ENCODE measurements at places on chromosomes 3 and 15.

DNA sequence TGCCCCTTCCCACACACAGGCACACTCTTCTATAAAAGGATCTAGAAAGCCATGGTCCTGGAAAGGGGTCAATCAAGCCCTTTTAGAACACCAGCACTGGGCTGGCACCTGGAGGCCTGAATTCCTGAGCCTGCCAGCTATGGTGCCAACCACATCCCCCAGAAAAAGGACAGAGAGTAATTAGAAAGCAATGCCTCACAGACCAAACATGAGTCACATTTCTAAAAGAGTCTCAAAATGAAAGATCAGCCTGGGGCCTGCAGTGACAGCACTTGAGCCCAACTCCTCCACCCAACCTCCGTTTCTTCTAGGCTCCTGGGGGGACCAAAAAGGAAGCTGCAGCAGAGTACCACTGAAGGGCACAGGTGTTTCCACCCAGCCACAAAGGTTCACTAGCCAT lies 14.1 kb downstream of the MYLK start:
- H3K4me1 ChIP-seq: no peaks in the 10 kb centered on the region
- no peak overlapping the region for H3K4me3 ChIP-seq
- H3K27me3 ChIP-seq: peaks cover 15% of the 10 kb centered on the region
- H3K36me3 ChIP-seq: no peaks in the 10 kb centered on the region
- DNase-seq: peak; percentile 45

- peaks cover 14% of the 10 kb centered on the region for H3K4me1 ChIP-seq
- peak overlapping the region; percentile 20 for H3K27ac ChIP-seq
- no peak overlapping the region for H3K4me3 ChIP-seq
- peak; percentile 56 for DNase-seq
- H3K27me3 ChIP-seq: no peaks in the 10 kb centered on the region
Observed at GRCh38 chr3:112405845-112406244, 72.9 kb downstream of the CD200 start.

- no peak for DNase-seq
- H3K4me1 ChIP-seq: peaks cover 12% of the 10 kb centered on the region
- no peak overlapping the region for H3K4me3 ChIP-seq
- H3K36me3 ChIP-seq: no peaks in the 10 kb centered on the region
- H3K27ac ChIP-seq: no peak overlapping the region
- H3K27me3 ChIP-seq: no peaks in the 10 kb centered on the region
Observed at GRCh38 chr15:88543065-88543776, 3.3 kb downstream of the DET1 start.

GRCh38 chr3:41369838-41370237 lies 170.5 kb downstream of the CTNNB1 start:
- DNase-seq: no peak
- H3K27ac ChIP-seq: no peak overlapping the region
- no peaks in the 10 kb centered on the region for H3K4me1 ChIP-seq
- H3K27me3 ChIP-seq: no peaks in the 10 kb centered on the region
- H3K4me3 ChIP-seq: no peak overlapping the region
- no peaks in the 10 kb centered on the region for H3K36me3 ChIP-seq

GRCh38 chr3:21791356-21791755 lies 40.3 kb upstream of the ZNF385D start:
- no peak for DNase-seq
- no peak overlapping the region for H3K27ac ChIP-seq
- H3K27me3 ChIP-seq: no peaks in the 10 kb centered on the region
- H3K4me1 ChIP-seq: no peaks in the 10 kb centered on the region
- H3K4me3 ChIP-seq: no peak overlapping the region

DNA sequence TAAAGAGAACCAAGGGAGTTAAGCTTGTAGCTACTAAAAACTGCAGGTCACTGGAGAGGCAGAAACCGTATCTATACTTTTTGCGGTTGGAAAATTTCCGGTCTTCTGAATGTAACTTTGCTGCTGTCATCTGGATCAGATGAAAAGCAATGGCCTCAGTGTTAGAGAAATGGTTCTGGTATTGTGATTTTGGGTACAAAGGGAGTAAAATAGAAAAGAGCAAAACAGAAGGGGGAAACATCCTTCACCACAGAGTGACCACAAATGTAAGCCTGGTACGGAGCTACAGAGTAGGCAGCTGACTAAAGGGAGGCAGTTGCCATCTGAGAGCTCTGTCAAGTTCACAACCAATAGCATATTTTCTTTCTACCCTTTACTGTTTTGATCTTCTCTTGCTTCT lies 5.6 kb downstream of the CD96 start:
- H3K27ac ChIP-seq: no peak overlapping the region
- no peak overlapping the region for H3K4me3 ChIP-seq
- peak; percentile 87 for DNase-seq

- no peaks in the 10 kb centered on the region for H3K4me1 ChIP-seq
- peaks cover 21% of the 10 kb centered on the region for H3K27me3 ChIP-seq
- H3K27ac ChIP-seq: no peak overlapping the region
- H3K4me3 ChIP-seq: no peak overlapping the region
- no peaks in the 10 kb centered on the region for H3K36me3 ChIP-seq
- DNase-seq: no peak
Observed at GRCh38 chr3:36803091-36803791, 38.9 kb upstream of the DCLK3 start.

GRCh38 chr3:192802957-192803899 lies 75.9 kb upstream of the FGF12 start:
- no peaks in the 10 kb centered on the region for H3K27me3 ChIP-seq
- H3K27ac ChIP-seq: no peak overlapping the region
- no peak overlapping the region for H3K4me3 ChIP-seq
- H3K36me3 ChIP-seq: peaks cover 6% of the 10 kb centered on the region
- no peak for DNase-seq

DNA sequence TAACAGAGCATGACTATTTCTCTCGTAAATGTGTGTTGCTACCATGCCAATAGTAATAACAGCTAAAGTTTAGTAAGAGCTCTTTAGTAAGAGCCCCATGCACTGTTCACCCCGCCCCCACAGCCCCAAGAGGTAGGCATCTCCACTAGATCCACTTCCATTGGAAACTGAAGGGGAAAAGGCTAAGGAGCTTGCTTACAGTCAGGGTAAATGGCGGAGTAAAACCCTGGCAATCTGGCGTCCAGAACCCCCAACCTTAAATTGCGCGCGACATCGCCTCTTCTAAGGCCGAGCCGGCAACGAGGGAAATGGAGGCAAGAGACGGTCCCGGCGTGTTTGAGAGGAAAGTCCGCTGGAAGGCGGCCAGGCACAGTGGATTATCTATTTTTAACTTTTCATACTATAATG lies 654 bp upstream of the C3orf38 start:
- peak overlapping the region; percentile 96 for H3K4me3 ChIP-seq
- peak overlapping the region; percentile 99 for H3K27ac ChIP-seq
- H3K4me1 ChIP-seq: peaks cover 36% of the 10 kb centered on the region
- H3K27me3 ChIP-seq: no peaks in the 10 kb centered on the region

- no peak for DNase-seq
- H3K27me3 ChIP-seq: no peaks in the 10 kb centered on the region
- no peak overlapping the region for H3K4me3 ChIP-seq
- H3K27ac ChIP-seq: no peak overlapping the region
Observed at GRCh38 chr3:139269984-139270383, 73.8 kb upstream of the MRPS22 start.

DNA sequence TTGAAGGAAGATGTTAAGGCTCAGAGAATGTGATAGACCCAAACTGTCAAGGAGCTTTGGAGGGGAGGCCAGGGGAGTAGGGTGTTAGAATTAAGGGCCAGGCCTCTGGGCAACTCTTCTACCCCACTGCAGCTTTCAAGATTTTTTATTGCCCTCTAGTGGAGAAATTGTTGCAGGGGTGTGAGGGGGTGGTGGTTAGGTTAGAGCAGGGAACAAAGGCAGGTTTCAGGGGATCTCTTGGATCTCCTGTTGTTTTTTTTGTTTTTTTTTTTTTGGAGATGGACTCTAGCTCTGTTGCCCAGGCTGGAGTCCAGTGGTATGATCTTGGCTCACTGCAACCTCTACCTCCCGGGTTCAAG lies 1.4 kb upstream of the SEC13 start:
- peak; percentile 80 for DNase-seq
- peaks cover 17% of the 10 kb centered on the region for H3K36me3 ChIP-seq
- H3K4me1 ChIP-seq: peaks cover 23% of the 10 kb centered on the region
- no peak overlapping the region for H3K27ac ChIP-seq
- H3K27me3 ChIP-seq: peaks cover 19% of the 10 kb centered on the region

- no peaks in the 10 kb centered on the region for H3K27me3 ChIP-seq
- H3K27ac ChIP-seq: no peak overlapping the region
- no peaks in the 10 kb centered on the region for H3K36me3 ChIP-seq
- H3K4me3 ChIP-seq: no peak overlapping the region
Observed at GRCh38 chr3:81485444-81485865, 276.0 kb downstream of the GBE1 start.

GRCh38 chr3:171164067-171164465 lies 137.5 kb upstream of the SLC2A2 start:
- H3K36me3 ChIP-seq: peaks cover 70% of the 10 kb centered on the region
- no peaks in the 10 kb centered on the region for H3K27me3 ChIP-seq
- no peak overlapping the region for H3K4me3 ChIP-seq
- H3K27ac ChIP-seq: no peak overlapping the region
- H3K4me1 ChIP-seq: peaks cover 18% of the 10 kb centered on the region

DNA sequence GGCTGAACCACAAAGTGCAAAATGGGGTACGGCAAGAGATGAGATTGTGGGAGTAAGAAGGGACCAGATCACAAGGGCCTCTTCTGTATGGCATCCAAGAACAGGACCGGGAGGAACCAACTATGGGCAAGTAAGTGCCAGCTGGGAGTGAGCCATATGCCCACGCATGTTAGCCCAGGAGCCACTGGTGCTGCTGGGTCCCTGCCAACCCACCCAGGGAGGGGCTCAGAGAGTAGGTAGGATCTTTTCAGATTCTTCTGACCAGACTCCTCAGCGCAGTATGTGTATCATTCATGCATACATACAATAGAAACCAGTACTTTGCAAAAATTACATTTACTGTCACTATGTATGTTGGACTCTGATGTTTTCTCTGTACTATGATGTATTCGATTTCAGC lies 54.0 kb downstream of the RAB11A start:
- H3K4me1 ChIP-seq: peaks cover 15% of the 10 kb centered on the region
- no peaks in the 10 kb centered on the region for H3K36me3 ChIP-seq
- no peak overlapping the region for H3K27ac ChIP-seq
- DNase-seq: no peak
- no peak overlapping the region for H3K4me3 ChIP-seq
- H3K27me3 ChIP-seq: no peaks in the 10 kb centered on the region

GRCh38 chr3:11560746-11561145 lies 83.0 kb downstream of the VGLL4 start:
- no peaks in the 10 kb centered on the region for H3K27me3 ChIP-seq
- H3K27ac ChIP-seq: no peak overlapping the region
- H3K4me1 ChIP-seq: peaks cover 8% of the 10 kb centered on the region
- peaks cover 24% of the 10 kb centered on the region for H3K36me3 ChIP-seq
- no peak overlapping the region for H3K4me3 ChIP-seq
- no peak for DNase-seq

DNA sequence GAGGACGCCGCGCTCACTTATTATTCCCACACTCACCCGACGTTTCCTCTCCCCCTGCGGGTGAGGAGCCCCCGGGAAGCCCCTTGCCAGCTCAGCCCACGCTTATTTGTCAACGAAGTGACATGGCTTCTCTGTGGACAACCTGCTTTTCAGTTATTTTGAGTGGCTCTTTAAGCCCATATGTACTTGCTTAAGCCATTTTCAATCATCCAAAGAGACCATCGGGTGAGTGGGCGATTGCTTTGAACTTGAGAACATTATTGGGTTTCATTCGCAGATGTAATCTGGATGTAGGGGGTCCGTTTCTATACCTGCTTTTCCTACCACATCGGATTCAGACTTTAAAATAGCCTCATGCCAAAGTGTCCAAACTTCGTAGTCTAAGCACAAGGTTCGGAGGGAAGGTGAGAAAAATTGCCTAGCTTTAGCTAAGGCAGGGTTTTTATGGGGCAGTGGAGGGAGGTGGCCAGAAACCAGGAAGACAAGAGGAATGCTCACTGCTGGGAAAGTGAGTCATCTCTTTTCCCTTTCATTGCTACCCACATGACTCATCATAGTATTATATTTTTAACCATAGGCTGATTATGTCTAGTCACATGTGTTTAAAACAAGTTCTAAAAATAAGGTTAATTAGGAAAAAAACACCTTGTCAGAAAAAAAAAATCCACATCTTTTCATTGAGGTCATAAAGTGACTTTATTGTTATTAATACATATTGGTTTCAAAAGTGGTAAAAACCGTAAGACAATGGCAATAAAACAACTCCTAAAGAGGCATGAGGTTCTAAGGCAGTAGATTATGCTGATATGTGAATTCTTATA lies 773.1 kb upstream of the NR2F2 start:
- peaks cover 2% of the 10 kb centered on the region for H3K27me3 ChIP-seq
- H3K27ac ChIP-seq: peak overlapping the region; percentile 22
- H3K4me1 ChIP-seq: peaks cover 8% of the 10 kb centered on the region
- no peak for DNase-seq
- H3K4me3 ChIP-seq: no peak overlapping the region
- H3K36me3 ChIP-seq: no peaks in the 10 kb centered on the region

DNA sequence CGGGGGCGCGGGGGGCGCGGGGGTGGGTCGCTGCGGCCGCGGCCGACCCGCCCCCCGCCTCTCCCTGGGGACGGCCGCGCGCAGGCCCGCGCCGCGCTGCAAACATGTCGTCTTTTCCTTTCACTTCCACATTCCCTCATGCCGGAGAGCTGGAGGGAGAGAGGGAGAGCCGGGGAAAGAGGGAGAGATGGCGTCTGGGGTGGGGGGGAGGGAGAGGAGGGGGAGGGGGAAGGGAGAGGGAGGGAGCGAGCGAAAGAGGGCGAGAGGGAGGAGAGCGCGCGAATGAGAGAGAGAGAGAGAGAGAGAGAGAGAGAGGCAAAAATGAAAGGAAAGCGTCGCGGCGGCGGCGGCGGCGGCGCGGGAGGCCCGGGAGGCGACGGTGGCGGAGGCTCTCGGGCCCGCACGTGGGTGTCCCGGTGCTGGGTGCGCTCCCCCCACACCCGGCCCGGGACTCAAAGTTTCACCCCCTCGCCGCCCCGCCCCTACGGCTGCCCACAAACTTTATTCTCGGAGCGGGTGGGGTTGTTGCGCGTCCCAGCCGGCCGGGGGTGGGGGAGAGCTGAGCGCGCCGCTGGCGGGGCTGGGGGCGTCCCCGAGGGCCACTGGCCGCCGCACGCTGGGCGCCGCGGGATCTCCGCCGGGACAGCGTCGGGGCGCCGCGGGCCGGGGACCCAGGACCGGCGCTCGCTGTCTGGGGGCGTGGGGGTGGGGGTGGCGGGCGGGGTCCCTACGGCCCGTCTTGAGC lies 731 bp downstream of the ZNF710 start:
- peak; percentile 90 for DNase-seq
- peaks cover 4% of the 10 kb centered on the region for H3K27me3 ChIP-seq
- peak overlapping the region; percentile 88 for H3K4me3 ChIP-seq
- peaks cover 18% of the 10 kb centered on the region for H3K36me3 ChIP-seq

- DNase-seq: no peak
- H3K27me3 ChIP-seq: peaks cover 8% of the 10 kb centered on the region
- H3K27ac ChIP-seq: no peak overlapping the region
- no peak overlapping the region for H3K4me3 ChIP-seq
Observed at GRCh38 chr15:34773917-34774316, 19.1 kb upstream of the GJD2 start.

GRCh38 chr15:87735522-87735921 lies 521.0 kb downstream of the NTRK3 start:
- no peak for DNase-seq
- H3K4me3 ChIP-seq: no peak overlapping the region
- H3K4me1 ChIP-seq: peaks cover 8% of the 10 kb centered on the region
- H3K27me3 ChIP-seq: no peaks in the 10 kb centered on the region
- no peak overlapping the region for H3K27ac ChIP-seq

GRCh38 chr3:113088616-113089015 lies 97.8 kb downstream of the GTPBP8 start:
- H3K27ac ChIP-seq: no peak overlapping the region
- H3K4me1 ChIP-seq: peaks cover 7% of the 10 kb centered on the region
- H3K27me3 ChIP-seq: no peaks in the 10 kb centered on the region
- no peak overlapping the region for H3K4me3 ChIP-seq
- H3K36me3 ChIP-seq: no peaks in the 10 kb centered on the region

All from activated CD4-positive, alpha-beta T cell treated with anti-CD3 and anti-CD28 coated beads, Interleukin-2, amount 10 ng/mL, durations not matched to agents 24 days and 14 days (primary cell).